ENCODE measurements at places on chromosomes 6 and 20.
A peak's percentile ranks its signal among the peaks of the same experiment; 100 is the strongest.

DNA sequence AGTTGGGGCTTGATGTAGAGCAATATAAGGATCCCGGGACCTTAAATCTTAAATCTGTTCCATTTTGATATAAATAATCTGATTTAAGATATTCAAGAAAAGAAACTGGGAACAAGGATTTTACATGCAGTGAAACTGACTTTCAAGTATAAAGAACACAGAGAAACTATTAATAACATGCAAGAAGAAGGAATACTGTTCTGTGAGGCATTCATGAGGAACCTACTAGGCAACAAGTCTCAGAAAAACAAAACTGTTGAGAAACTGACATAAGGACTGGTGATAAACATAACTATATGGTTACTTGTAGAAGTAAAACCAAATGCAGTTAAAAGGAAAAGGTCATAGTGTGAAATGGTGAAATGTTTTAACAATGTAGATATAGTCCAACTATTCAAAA, 15.8 kb downstream of the HDDC2 start:
- DNase-seq: no peak

GRCh38 chr6:87289571-87289970, 32.8 kb upstream of the SMIM8 start:
- DNase-seq: no peak

DNA sequence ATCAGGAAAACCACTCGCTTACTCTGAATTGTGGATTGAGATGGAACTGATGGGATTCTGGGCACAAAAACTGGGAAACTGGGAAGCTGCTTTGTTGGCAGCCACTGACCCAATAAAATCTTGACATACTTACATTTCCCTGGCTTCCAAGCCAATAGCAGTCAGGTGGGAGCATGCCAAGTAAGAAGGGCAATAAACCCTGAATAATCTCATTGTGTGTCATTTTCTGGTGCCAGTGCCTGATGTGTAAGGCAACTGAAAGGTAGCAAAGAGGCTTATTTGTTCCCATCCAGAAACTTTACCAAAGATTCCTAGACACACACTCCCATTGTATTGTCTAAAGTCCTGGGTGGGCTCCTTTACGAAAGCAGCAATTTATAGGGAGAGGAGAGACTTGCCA, 93.2 kb downstream of the TBX18 start:
- DNase-seq: no peak

GRCh38 chr6:106743612-106744011, 114.2 kb downstream of the QRSL1 start:
- no peak for DNase-seq

DNA sequence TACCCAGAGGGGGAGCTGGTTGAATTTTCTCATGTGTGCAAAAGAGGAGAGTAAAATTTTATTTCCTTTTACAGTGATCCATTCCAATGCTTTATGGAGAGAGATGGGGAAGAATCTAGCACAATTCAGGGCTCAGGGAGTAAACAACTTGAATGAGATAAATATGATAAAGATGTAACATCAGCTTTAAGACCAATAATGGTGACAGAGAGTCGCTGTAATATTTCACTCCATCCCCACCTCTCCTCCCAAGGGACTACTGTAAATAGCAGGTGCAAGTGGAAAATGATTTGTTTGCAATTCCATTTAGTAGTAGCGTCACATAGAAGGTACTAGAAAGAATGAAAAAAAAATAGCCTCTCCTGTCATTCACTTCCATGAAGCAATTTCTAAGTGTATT, 4.8 kb downstream of the CRISP3 start:
- DNase-seq: no peak

DNA sequence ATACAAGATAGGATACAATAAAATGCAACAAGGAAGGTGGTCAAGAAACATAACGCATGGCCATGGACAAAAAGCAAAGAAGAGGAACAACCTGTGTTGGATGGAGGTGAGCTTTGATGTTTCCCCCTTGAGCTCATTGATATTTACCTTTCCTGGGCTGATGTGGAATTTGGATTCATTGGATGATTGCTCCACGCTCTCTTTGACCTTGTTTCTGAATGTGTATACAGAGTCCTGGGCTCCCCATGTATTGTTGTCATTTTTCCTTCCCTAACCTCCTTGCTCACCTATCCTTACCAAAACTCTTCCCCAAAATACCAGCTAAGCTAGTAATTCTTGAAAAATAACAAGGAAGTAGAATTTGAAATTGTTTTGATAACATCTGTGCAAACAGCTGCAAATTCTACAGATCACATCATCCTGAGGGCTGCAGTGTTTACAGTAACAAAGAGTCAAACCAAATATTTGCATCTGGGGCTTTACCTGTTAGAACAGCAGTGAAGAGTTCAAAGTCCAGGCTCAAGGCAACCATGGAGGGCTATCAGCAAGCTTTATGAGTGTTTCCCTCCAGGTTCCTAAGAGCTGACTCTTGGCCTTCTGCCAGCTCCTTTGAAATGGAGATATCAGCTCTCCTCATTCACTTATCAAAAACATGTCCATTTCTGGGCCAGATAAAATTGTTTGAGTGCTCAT, 214.3 kb upstream of the MARCKS start:
- DNase-seq: no peak

DNA sequence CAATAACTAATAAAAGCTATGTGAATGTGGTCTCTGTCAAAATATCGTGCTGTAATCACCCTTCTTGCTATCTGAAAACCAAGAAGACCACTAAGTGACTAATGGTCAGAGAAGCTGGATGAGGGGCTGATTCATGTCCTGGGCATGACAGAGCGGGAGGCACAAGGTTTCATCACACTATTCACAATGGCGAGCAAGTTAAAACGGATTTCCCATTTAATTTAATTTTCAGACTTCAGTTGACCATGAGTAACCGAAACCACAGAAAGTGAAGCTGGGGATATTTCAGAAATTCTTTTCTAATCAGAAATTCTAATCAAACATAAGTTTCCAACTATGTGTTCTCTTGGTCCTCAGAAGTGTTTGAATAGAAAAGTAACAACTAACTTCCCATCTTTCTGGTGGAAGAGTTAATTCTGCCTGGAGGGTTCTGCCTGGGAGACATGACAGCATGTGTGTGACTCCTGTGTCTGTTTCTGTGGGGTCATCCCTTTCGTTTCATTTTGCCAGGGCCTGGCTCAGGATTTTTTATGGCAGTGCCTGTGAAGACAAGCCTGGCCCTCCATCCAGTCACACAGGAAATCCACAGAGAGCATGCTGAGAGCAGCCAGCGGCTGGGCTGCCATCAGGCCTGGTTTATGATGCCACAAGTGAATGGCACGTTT, 98.9 kb downstream of the FAM120B start:
- DNase-seq: peak; percentile 92

DNA sequence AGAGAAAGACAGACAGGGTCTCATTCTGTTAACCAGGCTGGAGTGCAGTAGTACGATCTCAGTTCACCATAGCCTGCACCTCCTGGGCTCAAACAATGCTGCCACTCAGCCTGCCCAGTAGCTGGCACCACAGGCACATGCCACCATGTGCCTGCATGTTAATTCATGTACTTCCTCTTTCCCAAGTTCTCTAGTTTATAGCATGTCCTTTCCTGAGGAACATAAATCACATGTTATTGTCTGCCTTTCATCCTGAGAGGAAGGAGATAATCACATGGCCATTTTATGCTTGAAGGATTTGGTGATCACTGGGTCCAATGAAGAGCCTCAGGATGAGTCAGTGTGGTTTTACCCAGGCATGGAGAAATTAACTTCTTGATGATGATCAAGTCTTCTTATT, 47.9 kb downstream of the COL11A2 start:
- DNase-seq: no peak

DNA sequence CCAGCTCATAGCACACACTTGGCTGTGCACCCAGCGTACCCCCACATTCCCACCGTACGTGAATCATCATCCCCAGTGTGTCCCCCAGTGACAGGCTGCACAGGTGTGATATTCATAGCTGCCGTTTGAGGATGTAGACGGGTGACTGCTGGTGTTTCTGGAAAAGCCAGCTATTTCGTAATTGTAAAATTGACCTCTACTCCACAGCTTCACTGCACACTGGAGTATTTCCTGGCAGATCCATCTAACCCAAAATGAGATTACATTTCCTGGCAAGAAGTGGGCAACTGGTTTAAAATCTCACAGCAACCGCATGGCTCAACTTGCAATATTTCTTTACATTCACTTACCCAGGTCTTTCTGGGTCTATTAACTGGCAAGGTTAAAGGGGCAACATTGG, 30.3 kb downstream of the CD83 start:
- no peak for DNase-seq

- no peak for DNase-seq
These were observed 49.2 kb upstream of the SASH1 start for GRCh38 chr6:148293181-148293995.

DNA sequence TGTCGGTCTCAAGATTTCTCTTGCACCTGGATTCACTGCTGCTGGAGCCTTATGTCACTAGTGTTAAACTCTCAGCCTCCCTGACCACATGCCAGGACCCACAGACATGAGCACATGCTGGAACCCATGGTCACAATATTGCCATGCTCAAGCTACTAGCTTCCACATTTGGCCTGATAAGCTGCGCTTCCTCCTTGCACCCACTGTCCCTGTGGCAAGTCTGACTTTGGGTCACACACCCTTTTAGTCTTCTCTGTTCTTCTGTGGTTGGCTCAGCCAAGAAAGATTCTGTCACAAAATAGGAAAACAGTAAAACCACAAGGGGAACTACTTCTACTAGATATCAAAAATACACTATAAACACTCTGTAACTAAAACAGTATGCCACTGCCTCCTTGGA, 68.9 kb upstream of the HDAC2 start:
- no peak for DNase-seq

GRCh38 chr6:144064402-144065212, 30.8 kb downstream of the SF3B5 start:
- peak; percentile 37 for DNase-seq

GRCh38 chr20:44810061-44810390, 320 bp downstream of the RIMS4 start:
- DNase-seq: no peak

DNA sequence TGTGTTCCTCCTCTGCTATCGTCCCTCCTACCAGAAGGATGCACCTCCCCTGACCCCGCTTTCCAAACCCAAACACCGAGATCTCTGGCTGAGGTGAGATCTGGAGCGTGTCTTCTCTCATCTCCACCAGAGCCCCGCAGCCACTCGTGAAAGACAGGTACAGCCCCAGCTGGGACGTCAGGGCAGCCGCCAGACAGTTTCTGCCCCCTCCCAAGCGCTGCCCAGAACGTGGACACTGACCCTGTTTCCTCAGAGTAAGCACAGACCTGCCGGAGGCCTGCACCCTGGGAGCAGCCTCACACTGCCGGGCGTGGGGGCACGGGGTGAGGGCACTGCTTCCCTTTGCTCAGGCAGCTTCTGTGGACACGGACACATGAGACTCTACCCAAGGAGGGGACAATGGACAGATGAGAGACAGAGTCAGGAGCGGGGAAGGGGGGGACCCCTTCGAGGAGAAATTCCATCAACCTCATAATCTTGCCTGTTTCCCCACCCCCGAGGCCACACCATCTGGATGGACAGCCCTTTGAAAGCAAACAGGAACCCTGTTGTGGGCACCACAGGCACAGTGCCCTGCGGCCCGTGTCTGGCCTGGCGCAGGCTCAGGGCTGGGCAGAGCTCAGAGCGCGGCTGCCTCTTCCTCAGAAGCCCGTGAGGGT, 210.6 kb downstream of the DLL1 start:
- no peak for DNase-seq

- DNase-seq: no peak
These were observed 503 bp upstream of the ZC2HC1B start for GRCh38 chr6:143863771-143864170.

DNA sequence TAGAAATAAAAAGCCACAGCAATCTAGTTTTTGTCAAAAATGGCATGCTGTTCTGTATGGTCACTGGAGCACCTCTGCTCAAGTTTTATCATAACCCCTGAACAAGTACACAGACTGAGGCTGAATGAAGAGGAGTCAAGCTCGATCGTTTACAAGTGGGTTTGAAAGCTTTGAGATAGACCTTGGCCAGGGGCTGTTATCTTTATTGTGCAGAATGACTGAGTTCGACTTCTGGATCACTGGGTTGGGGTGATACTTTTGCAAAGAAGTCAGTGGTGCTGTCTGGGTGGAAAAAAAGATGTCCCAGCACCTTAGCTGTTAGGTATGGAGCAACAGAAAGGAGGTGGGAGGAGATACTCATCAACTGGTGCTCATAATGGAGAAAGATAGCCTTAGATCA, 446.0 kb downstream of the HACE1 start:
- no peak for DNase-seq

DNA sequence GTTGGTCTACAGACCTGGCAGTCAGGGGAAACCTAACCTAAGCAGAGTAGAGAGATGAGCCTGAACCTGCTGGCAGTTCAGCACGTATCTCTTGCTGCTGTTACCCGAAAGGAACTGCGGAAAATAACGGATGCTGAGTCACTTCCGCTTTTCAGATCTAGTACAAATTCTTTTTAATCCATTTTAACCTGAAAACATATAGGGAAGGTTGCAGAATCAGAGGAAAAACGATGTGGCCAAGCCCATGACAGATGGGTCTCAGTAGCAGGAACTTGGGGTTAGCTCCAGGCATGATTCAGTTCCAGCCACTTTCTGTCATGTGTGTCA, 351.9 kb upstream of the PRND start:
- no peak for DNase-seq

GRCh38 chr6:12886961-12887775, 170.6 kb downstream of the PHACTR1 start:
- DNase-seq: peak; percentile 14

DNA sequence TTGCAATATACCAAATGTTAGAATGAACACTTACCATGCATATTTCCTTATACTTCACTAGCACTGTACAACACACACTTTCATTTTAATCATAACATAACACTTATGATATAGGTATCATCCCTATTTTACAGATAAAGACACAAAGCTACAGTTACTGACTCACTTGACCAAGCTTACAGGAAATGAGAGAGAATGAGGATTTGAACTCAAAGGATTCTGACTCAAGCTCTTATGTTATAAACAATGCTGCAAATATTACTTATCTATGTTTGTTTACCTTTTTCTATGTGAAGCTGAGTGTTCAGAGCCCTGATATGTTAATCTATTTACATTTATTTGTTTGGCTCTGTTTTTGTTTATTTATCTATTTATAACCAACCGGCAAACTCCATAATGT, 245.4 kb downstream of the PTPRK start:
- no peak for DNase-seq

- no peak for DNase-seq
These were observed 115.7 kb upstream of the RALGAPA2 start for GRCh38 chr20:20827992-20828597.

GRCh38 chr6:57064809-57065208, 18.3 kb downstream of the KIAA1586 start:
- DNase-seq: peak; percentile 55

DNA sequence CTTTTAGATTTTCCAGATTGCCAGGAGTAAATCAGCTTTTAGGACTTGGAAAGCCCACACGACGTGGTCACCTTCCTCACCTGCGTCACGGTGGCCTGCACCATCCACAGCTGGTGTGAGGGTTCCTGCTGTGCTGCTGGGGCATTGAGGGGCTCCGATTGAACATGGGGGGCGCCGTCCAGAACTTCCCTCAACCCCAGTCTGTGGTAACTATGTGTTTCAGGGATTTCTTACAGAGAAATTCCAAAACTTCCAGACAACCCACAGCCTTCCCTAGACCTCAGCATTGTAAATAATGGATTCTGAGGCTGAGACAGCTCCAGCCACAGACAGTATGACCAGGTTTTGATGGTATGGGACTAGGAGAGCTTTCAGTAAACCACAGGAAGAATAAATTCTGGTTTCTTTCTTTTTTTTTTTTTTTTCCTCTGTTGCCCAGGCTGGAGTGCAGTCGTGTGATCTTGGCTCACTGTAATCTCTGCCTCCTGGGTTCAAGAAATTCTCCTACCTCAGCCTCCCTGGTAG, 46.7 kb upstream of the IRF4 start:
- peak; percentile 70 for DNase-seq

Data from GM03348 (cell line).